G401 (cell line): ENCODE measurements at places on chromosomes 7 and 10. TPM values are rescaled to one million over a fixed set of nuclear protein-coding genes. Genes with fewer than 3 reads are reported as not detected.

GRCh38 chr10:28839600-28840007 lies 162.3 kb downstream of the BAMBI start:
- DNase-seq = no peak

- no peak for DNase-seq
Measured at GRCh38 chr7:104294291-104294690, 34.1 kb upstream of the LHFPL3 start.

DNA sequence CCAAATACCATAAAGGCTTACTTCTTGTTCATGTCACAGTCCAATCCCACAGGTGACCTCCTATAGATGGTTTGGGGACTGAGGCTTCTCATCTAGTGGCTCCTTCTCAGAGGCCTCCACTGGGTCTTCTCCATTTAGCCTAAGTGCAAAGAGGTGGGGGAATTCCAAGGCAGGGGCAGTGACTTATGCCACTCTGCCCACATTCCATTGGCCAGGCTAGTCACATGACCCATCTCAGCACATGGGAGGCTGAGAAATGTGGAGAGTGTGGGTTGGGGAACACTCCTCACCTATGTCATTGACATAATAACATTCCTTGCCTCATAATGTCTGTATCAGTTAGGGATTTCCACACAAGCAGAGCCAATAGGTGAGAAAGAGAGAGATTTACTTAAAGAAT lies 104.3 kb upstream of the PLXNA4 start:
- DNase-seq = no peak

- DNase-seq = peak; percentile 76
Measured at GRCh38 chr7:137996386-137996851, 5.5 kb downstream of the CREB3L2 start.

SYT15 gene
- total RNA-seq = not detected in 2 replicates

- no peak for DNase-seq
Measured at GRCh38 chr10:76268530-76268929, 837.1 kb downstream of the LRMDA start.

ODAD2 gene
- total RNA-seq = not detected in 2 replicates

GRCh38 chr7:71560354-71560995 lies 428.5 kb downstream of the GALNT17 start:
- no peak for DNase-seq

DNA sequence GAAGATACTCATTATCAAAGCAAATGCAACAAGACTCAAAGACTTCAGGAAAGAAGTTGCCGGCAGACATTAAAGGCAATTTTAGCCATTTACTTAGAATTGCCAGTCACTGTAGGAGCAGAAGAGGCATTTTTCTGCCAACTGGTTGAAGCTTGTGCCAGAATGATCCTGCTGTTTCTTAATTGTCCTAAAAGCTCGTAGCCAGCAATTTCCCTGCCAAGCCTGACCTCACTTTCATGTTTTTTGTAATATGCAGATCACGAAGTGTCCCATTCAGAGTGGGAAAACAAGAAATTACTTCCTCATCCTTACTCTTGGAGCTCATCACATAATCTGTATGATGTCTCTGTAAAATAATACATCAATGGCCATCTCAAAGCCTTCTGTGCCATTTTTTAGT lies 130.9 kb upstream of the ANKRD1 start:
- DNase-seq = peak; percentile 79

GRCh38 chr7:140214075-140214684 lies 37.4 kb upstream of the KDM7A start:
- DNase-seq = peak; percentile 62

RAMP3 gene
- not detected in 2 replicates for total RNA-seq

CHST3 gene
- 26.6 and 29.9 TPM in 2 replicates for total RNA-seq

- DNase-seq = no peak
Measured at GRCh38 chr7:2843711-2844152, 376 bp downstream of the GNA12 start.

GRCh38 chr10:89904755-89905154 lies 203.4 kb downstream of the KIF20B start:
- DNase-seq = no peak

TMEM254 gene
- total RNA-seq = 14.0 TPM in 2 replicates

GRCh38 chr10:91433620-91434019 lies 23.5 kb downstream of the HECTD2 start:
- no peak for DNase-seq

DNA sequence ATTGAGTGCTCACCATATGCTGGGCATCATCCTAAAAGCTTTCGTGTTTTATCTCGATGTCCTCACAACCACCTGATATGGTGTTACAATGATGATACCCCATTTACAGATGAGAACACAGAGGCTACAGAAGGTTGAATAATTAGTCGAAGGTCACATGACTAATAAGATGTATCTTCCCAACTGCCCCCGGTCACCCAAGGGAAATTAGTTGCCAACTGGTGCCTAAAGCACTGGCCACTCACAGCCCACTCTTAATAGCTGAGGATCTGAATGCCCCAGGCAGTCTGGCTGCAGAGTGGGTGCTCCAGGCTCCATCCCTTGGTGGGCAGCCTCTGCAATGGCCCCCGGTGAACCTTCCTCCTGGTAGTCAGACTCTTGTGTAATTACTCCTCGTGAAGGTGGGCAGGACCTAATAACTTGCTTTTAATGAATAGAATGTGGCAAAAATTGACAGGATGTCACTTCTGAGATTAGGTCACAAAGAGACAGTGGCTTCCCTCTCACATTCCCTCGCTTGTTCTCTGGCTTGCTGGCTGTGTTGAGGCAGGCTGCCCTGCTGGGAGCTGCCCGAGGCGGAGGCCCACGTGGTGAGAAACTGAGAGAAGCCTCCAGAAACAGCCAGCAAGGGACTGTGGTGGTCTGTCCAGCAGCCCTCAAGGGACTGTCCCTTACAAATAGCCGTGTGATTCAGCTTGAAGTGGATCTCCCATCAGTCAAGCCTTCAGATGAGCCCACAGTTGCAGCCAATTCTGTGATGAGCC lies 109.4 kb downstream of the ARHGAP22 start:
- no peak for DNase-seq

DNA sequence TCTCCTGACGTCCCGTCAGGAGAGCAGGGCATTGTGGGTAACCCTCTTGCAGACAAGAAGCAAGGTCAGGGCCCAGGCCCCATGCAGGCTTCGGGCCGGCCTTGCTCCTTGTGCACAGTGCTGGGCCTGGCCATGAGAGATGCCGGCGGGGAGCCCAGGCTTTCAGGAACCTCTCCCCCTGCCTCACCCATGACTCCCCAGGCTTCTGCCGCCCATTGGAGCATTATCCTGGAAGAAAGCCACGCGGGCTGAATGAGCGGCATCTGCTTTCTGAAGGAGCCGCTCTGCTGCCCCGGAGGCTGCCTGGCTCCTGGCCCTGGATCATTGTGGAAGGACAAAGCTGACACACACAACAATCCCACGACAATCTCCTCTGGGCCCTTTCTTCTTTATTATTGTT lies 233.5 kb downstream of the TCF7L2 start:
- DNase-seq = peak; percentile 12

DNA sequence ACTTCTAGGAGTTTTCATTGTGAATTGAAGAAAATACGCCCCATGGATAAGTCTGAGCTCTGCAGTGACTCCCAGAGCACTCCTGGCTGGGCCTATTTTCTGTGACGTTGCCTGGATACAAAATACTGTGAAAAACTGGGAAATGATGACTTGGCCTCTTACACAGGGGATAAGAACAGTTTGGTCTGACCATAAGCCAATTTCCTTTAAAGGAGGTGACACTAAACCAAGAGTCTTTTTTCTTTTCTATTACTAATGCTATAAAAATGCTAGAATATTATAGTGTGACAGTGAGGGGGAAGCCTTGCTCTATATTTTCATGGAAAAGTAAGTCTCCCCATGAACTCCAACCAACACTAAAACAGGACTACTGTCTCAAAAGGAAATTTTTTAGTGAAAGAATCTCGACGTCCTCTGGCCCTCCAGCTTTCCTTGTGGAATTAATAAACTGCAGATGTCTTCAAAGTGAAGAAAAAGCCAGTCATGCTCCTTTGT lies 45.5 kb downstream of the MYOF start:
- peak; percentile 55 for DNase-seq

- peak; percentile 29 for DNase-seq
Measured at GRCh38 chr10:130967784-130968183, 343.7 kb downstream of the TCERG1L start.

- no peak for DNase-seq
Measured at GRCh38 chr7:131733604-131734003, 177.2 kb upstream of the PODXL start.

CTNNA3 gene
- not detected in 2 replicates for total RNA-seq

- DNase-seq = no peak
Measured at GRCh38 chr10:98431016-98431415, 15.7 kb downstream of the HPS1 start.

NXPH1 gene
- not detected in 2 replicates for total RNA-seq

DNA sequence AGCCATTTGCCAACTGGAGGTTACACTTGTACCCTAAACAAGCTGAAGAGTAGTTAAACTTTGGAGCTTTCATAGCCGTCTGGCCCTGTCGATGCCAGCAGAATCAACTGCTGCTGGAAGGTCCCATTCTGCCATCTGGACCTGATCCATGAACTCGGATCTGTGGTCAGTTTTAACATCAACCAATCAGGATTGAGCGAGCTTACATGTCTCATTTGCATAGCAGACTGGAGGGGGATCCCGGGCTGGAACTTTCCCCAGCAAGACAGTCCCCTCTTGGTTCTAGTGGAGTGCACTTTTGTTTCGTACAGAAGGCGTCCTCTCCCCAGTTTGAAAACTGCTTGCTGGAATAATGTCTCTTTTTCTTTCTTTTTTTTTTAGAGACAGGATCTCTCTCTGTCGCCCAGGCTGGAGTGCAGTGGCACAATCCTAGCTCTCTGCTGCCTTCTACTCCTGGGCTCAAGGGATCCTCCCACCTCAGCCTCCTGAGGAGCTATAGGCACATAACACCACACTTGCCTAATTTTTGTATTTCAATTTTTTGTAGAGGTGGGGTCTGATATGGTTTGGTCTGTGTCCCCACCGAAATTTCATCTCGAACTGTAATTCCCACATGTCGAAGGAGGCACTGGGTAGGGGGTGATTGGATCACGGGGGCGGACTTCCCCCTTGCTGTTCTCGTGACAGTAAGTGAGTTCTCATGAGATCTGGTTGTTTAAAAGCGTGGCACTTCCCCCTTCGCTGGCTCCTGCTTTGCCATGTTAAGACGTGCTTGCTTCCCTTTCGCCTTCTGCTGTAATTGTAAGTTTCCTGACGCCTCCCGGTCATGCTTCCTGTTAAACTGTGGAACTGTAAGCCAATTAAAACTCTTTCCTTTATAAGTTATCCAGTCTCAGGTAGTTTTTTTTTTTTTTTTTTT lies 42.8 kb upstream of the SEPHS1 start:
- peak; percentile 11 for DNase-seq

CFAP43 gene
- total RNA-seq = 0.58 and 4.6 TPM in 2 replicates

FAM237B gene
- not detected in 2 replicates for total RNA-seq

- no peak for DNase-seq
Measured at GRCh38 chr10:13722747-13723653, 136.2 kb downstream of the PRPF18 start.
